Effector memory CD4-positive, alpha-beta T cell (primary cell): ENCODE measurements at places on chromosomes 5 and 9.

DNA sequence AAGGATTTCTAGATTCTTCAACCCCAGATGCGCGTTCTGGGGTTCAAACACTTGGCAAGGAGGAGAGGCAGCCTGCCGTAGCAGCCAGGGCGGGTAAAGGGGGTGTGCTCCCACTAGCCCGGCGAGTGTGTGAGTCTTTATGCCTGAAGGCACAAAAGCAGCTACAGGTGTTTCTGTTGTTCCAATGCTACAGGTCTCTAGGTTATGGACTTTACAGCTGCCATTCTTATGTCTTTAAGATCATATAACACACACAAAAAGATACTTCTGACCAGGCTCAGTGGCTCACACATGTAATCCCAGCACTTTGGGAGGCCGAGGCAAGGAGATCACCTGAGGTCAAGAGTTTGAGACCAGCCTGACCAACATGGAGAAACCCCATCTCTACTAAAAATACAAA, 133.6 kb upstream of the RETREG1 start:
- no peak for DNase-seq

- DNase-seq, result no peak
Observed at GRCh38 chr5:15574806-15575325, 74.9 kb downstream of the FBXL7 start.

DNA sequence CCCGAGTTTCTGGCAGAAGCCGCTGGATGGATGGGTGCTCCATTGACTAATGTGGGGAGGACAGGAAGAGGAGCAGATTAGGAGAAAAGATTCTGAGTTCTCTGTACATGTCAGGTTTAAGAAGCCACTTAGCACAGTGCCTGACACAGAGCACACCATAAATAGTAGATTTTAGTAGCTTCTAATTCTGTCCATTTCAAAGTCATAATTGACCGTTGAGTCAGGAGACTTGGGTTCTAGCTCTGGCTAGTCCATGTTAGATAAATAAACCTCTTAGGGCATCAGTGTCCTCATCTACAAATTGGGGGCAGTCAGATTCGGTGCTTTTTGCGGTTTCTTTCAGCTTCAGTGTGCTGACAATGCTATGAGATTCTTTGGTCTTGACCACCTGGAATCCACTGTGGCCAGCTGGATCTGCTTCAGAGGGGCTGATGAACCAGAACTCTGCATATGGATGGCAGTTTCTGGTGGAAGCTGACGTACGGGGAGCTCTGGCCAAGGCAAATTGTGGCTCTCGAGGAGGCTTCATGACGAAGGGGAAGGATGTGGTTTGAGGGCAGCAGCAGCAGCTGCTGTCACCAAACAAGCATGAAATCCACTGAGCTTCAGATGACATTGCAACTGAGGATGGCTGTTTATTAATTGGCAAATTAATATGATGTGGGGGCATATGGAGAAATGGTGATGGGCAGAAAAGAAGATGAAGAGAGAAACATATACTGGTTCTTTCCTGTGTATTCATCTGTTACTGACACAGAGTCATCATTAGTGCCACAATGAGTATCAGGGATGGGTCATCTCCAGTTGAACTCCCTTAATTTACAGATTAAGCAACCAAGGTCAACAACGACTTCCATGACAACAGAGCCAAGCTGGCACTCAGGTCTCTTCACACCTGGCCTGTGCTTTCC, 134.4 kb downstream of the AOPEP start:
- peak; percentile 56 for DNase-seq

- no peak for DNase-seq
Observed at GRCh38 chr9:123321616-123322272, 34.3 kb upstream of the CRB2 start.

- DNase-seq, result no peak
Observed at GRCh38 chr5:68200288-68200687, 15.3 kb upstream of the PIK3R1 start.

DNA sequence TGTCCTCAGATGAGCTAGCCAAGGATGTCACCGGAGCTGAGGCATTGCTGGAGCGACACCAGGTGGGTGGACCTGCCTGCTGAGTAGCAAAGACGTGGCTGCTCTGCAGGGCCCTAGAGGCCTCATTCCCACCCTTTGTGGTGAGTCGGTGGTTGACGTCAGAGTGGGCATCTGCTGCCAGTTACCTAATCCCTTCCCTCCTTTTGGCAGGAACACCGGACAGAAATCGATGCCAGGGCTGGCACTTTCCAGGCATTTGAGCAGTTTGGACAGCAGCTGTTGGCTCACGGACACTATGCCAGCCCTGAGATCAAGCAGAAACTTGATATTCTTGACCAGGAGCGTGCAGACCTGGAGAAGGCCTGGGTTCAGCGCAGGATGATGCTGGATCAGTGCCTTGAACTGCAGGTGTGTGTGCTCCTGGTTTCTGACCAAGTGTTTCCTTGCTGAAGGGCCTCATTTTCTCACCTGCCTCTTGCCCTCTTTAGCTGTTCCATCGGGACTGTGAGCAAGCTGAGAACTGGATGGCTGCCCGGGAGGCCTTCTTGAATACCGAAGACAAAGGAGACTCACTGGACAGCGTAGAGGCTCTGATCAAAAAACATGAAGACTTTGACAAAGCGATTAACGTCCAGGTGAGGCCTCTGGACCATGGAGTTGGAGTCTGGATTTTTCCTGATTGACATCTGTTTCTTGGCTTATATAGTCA, 48.9 kb downstream of the DYNC2I2 start:
- no peak for DNase-seq

- DNase-seq, result no peak
Observed at GRCh38 chr5:58622936-58623871, 40.3 kb downstream of the RAB3C start.

DNA sequence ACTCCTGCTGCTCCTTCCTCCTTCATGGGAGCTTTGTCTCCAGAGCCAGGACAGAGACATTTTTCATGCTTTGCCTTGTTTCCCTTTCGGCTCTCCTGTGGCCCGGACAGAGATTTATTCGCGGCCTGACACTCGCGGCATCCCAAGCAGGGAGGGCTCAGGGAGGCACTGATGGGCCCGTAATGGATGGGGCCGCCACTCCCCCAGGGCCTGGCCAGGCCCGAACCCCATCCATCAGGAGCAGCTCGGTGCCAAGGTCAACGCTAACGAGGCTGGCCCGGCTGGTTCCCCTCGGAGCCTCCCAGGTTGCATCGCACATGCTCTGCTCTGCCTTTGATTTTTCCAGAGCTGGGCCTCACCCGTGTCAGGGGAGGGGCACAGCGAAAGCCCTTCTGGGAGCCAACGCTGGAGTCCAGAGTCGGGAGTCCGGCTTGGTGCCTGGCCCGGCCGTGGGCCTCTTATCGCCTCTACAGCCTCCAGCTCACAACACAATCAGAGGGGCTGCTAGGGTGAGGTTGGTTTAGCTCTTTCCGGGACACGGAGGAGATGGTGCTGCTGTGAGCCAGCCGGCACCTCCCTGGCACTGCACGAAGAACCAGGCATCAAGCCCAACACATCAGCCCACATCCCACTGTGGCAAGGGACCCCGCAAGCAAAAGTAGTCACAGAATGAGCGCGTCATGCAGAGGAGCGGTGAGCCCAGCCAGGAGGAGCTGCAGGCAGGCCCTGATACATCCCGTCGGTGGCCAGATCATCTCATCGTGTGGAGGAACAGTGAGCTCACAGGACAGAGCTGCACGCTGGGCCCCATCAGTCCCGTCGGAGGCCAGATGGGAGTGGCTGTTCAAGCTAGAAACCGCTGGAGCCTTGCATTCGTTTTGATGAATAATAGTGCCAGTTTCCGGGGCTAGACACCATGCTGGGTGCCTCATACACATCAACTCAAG, 72.2 kb upstream of the BARHL1 start:
- no peak for DNase-seq

DNA sequence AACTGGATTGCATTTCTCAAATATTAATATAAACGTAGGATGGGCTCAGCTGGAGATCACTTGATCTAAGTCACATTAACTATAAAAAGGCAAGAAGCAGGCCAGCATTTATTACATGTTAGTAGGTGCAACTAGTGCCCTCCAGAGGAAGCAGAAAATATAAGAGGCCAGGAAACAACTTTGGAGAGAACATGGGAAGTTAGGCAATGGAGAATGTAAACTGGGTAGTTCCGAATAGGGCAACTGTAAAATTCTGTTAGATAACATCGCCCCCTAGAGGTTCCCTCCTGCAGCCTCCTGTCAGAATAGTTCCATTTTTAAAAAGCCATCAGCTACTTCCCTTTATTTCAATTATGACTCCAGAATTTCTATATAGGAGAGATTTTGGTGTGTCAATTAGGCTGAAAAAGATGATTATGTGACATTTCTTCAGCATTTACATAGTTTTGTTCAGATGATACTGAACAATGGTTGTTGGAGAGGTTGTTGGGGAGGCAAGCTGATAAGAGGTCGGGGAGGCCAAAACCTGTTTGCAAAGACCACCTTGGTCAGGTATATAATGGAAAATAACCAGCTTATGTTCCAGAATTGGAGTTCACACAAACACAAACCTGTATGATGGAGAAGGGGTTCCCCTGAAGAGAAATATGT, 22.4 kb downstream of the CCL28 start:
- no peak for DNase-seq

GRCh38 chr9:130789747-130790672, 45.0 kb upstream of the ABL1 start:
- DNase-seq, result no peak
